ENCODE measurements at places on chromosomes 1 and 21.

- no peak for DNase-seq
Observed at GRCh38 chr1:9161963-9162362, 33.1 kb upstream of the GPR157 start.

GRCh38 chr1:113935970-113936369 lies 6.8 kb downstream of the HIPK1 start:
- DNase-seq = no peak

DNA sequence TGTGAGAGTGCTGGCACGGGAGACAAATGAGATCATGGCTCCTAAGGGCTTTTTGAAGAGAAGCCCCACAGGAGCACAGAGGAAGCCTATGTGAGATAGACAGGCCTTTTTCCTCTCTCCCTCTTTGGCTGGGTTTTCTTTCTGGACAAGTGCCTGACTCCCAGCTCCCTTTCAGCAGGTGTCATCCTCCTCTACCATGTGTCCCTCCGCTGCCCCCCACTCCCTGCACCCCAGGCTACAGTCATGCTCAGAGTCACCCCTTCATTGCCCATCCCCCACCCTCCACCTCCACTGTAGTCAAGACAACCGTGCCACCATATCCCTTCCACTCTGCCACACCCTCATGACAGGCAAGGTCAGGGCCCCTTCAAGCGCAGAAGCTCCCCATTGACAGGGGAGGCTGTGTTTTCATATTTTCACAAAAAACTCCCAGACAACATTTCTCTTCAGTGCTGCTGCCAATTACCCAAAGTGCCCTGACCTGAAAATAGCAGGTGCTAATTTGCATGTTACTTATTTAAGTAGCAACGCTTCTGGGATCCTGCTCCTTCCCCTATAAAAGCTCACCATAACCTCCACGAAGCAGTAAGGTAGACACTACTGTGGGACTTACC lies 92.1 kb upstream of the IPO9 start:
- no peak for DNase-seq

GRCh38 chr1:83970114-83970513 lies 28.8 kb downstream of the TTLL7 start:
- DNase-seq = no peak

- DNase-seq = no peak
Observed at GRCh38 chr21:26965040-26965906, 1.6 kb downstream of the ADAMTS5 start.

DNA sequence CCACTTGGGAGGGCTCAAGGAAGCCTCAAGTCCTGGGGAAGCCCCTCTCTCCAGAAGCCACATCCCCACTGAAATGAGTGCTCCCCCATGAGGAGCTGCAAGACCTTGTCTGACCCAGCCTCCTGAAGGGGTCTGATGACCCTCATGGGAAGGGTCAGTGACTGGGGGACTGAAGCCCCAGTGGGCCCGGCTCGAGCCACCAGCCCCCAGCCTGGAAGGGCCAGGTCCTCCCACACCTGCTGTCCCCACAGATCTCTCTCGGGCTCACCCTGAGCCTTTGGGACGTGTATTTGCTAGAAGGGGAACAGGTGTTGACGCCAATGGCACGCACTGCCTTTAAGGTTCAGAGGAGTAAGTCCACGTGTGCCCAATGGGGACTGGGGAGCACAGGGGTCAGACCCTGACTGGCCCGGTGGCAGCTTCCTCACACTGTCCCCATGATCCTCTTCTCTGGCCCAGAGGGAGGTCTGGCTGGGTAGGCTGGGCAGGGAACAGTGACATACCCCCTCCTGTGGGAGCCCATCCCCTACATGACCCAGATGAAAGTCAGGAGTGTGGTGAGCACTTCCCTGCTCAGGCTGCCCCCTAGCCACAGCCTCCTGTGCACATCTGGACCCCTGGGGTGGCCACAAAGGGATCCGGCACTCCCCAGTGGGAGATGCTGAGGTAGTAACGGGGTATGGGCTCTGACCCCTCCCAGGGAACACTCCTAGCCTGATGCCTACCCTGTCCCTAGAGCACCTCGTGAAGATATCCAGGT lies 12.4 kb upstream of the SRARP start:
- DNase-seq = no peak

GRCh38 chr1:66175581-66175980 lies 358.4 kb upstream of the SGIP1 start:
- DNase-seq = no peak

DNA sequence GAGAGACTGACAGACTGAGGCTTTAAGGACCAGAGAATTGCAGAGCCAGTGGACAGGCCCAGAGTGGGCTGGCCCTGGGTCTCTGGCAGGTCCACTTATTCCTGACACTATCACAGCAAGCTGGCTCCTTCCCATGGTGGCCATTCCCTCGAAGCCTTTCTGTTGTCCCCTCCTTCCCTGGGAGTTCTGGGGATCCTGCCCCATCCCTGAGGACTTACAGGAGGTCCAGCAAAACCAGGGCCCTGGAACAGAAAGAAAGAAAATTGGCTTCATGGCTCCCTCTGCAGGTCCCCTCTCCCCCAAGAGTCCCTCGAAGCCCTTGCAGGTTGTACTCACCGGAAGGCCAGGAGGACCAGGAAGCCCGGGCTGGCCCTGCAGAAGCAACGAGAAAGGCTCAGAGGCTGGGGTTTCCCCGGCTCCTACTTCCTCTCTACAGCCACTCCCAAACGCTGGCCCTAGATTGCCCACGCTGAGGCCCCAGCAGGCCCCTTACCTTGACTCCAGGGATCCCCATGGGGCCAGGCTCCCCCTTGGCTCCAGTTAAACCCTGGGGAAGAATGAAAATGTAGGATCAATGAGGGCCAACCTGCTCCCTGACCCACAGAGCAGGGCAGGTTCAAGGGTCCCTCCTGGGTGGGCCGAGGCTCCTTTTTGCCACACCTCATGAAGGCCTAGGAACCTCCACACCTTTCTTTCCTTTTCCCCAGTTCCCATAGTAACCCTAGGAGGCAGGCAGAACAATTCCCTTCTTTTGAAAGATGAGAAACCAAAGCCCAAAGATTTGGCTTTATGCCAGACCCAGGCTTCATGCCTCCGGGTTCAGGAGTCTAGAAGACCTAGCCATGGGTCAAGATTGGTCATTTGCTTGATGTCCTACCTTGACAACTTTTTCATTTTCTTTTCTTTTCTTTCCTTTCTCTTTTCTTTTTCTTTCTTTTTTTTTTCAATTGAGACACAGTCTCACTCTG lies 4.6 kb downstream of the COL9A2 start:
- no peak for DNase-seq

DNA sequence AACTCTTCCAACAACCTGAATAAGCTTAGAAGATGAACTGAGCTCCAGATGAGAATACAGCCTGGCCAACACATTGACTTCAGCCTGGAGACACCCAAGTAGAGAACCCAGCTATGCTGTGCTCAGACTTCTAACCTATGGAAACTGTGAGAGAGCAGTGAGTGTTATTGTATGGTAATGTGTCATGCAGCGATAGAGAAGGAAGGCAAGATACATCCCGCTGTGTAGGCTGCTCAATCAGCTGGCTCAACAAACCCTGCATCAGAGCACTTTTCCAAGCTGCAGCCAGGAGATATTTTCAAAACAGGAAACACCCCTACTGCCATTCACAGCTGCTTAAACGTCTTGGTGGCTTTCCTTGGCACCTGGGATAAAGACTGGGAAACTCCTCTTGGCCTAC lies 321.3 kb downstream of the SIPA1L2 start:
- no peak for DNase-seq

- DNase-seq = no peak
Observed at GRCh38 chr1:184019069-184019468, 18.5 kb downstream of the COLGALT2 start.

- DNase-seq = no peak
Observed at GRCh38 chr1:1777583-1777899, 729 bp downstream of the NADK start.

- DNase-seq = no peak
Observed at GRCh38 chr1:228396770-228397662, 9.6 kb downstream of the TRIM11 start.

DNA sequence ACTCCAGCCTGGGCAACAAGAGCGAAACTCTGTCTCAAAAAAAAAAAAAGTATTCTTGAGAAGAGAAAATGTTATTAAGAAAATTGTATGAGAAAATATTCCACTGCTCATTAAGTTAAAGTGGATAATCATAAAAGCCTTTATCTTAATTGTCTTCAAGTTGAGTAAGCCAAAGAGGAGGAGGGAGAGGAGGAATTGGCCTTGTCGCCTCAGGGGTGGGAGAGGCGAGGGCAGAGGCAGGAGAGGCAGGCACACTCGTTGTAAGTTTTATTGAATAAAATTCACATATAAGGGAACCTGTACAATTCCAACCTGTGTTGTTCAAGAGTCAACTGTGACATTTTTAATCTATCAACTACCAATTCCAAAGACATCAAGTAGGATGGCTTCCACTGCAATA lies 820.3 kb downstream of the USP25 start:
- DNase-seq = no peak

DNA sequence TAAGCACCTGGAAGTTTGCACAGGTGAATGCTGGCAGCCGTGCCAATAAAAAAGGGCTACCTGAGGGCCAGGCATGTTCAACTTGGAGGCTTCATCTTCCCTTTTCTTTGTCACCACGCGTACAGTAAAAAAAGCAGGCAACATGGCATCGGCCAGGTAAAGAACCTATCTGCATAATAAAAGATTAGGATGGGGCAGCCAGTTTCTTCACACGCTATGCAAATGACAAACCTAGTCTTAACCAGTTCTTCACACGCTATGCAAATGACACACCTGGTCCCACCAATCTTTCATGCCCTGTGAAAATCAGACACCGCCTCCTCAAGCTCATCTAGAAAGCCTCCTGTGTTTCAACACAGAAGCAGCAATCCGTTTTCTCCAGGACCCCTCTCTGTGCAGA lies 413.4 kb downstream of the HLX start:
- DNase-seq = no peak

DNA sequence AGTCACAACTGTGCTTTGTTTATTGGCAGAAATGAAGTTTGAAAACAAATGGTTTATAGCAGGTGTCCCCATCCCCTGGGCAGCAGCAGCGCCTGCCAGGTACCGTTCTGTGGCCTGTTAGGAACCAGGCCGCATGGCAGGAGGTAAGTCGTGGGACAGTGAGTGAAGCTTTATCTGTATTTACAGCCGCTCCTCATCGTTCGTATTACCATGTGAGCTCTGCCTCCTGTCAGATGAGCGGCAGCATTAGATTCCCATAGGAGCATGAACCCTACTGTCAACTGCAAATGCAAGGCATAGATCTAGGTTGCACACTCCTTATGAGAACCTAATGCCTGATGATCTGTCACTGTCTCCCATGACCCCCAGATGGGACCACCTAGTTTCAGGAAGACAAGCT lies 63.4 kb upstream of the SOD1 start:
- DNase-seq = no peak

DNA sequence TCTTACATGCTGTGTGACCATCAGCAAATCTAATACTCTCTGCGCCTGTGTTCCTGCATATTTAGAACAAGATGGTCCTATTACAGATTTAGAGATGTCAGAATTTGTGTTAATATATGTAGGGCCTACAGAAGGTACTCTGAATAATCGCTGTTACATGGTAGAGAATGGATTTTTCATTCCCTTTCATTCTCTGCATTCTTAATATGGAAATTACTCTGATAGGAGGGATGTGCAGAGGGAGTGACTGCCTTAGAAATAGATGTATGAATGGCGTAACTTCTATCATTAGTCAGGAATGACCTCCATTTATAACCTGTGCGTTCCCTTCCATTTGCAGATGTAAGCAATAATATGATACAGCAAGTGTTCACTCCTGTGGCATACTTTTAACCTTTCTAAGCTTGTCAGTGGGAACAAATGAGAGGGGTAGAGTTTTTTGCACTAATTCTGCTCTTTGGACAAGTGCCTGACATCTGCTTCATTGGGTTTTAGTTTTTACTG lies 45.6 kb downstream of the MIA3 start:
- DNase-seq = no peak

DNA sequence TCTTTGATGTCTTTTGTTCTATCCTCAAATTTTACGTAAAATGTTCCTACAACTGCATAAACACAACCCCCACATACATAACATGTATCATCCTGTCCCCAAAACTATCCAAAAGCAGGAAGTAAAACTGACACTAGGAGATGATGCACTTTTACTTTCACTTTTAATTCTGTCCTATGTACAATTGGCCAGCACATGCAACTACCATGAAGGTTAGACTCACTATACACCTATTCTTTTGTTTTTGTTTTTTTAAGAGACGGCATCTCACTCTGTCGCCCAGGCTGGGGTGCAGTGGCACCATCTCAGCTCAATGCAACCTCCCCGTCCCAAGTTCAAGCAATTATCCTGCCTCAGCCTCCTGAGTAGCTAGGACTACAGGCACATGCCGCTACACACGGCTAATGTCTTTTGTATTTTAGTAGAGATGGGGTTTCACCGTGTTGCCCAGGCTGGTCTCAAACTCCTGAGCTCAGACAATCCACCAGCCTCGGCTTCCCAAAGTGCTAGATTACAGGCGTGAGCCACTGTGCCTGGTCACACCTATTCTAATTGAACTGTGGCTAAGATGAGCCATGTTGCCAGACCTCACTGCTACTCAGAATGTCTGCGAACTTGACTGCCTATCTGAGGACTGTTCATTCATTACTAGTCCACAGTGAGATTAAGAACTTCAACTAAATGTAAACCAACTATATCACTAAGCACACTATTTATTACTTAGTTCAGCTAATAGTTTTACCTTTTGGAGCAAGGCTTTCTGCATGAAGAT lies 48.0 kb downstream of the TOR3A start:
- DNase-seq = peak; percentile 3

DNA sequence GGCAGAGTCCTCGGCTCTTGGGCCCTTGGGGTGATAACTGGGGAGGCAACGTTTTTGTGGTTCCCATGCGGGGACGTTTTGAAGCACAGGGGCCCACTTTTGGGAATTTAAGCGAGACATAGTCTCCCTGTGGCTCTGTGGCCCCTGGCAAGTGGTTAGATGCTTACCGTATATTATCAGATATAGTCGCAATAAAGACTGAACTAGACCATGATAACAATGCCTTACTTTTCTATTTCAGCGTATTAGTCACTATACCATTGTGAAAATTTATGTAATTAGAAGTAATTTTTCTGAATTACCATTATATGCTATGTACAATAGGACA lies 538 bp upstream of the RCAN1 start:
- DNase-seq = no peak

DNA sequence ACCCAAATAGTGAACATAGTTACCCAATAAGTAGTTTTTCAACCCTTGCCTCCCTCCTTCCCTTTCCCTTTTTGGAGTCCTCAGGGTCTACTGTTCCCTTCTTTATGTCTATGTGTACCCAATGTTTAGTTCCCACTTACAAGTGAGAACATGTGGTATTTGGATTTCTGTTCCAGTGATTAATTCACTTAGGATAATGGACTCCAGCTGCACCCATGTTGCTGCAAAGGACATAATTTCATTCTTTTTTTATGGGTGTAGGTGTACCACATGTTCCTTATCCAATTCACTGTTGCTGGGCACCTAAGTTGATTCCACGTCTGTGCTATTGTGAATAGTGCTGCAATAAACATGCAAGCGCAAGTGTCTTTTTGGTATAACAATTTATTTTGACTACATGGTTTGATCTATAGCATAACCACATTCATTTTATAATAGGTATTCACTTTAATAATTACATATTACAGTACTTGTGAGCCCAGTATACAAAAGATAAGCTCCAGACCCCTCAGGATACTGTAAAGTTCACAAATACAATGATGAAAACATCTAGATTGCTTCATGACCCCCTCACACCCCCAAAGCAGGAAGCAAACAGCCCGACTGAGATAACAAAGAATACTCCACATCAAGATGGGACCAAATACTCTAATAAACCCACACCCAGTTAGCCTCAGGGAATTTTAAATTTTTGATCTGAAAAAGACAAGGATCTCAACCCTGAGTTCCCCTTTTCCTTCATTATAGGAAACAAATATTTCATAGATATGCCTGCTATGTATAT lies 45.3 kb downstream of the PUM1 start:
- DNase-seq = no peak
